ENCODE measurements at places on chromosomes 1 and 21.

GRCh38 chr1:165456114-165456513, 11.2 kb upstream of the RXRG start:
- DNase-seq, result no peak

GRCh38 chr1:224433041-224433691, 1.4 kb downstream of the WDR26 start:
- peak; percentile 18 for DNase-seq

- no peak for DNase-seq
Measured at GRCh38 chr1:177432897-177433296, 262.1 kb downstream of the BRINP2 start.

DNA sequence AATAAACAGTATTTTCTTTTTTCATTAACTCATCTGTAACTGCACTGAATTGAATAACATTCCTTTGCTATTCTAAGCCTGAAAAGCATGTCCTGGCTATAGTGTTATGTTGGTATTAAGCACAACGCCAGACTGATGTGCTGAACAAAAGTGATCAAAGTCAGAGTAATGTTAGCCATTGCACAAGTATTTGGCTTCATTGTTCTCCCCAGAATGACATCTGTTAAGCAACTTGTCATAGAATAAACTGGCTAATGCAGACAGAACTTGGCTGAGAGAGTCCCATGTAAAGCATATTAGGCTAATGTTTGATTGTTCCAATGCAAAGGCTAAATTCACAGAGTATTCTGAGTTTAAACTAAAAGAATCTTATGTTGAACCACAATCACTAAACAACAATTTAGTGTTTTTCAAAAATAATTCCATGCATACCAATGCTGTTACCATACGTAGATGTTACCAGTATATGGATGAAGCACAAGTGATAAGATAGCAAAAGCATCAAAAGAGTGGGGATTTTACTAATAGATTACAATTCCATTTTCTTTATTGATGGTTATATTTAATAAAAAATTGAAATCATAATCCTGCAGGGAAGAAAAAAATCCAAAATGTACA, 235.3 kb upstream of the DMRTA2 start:
- DNase-seq, result no peak

DNA sequence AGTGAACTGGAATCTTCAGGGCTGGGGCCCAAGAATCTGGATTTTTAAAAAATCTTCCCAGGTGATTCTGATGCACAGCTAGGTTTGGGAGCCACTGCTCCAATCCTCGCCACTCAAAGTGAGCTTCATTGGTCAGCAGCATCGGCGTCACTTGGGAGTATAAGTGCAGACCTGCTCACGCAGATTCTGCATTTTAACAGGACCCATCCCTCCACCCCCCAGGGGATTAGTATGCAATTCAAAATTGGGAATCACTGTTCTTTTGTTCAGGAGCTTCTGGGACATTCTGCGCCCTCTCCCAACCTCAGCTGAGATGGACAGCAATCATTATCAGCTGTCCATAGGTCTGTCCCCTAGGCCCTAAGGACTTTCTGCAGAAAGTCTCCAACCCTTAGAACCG, 53.5 kb downstream of the LGR6 start:
- DNase-seq, result no peak

GRCh38 chr1:170938281-170938680, 2.9 kb downstream of the MROH9 start:
- DNase-seq, result no peak

Data from effector CD4-positive, alpha-beta T cell (primary cell).